ENCODE measurements at places on chromosomes 6 and 20. TPM values are rescaled to one million over a fixed set of nuclear protein-coding genes. Genes with fewer than 3 reads are reported as not detected.

The PHACTR3 gene
- total RNA-seq, result 2.7 TPM

The COL12A1 gene
- total RNA-seq, result 470 TPM

The WFDC13 gene
- total RNA-seq, result 0.37 TPM

The TFAP2D gene
- total RNA-seq, result not detected

The BMP2 gene
- total RNA-seq, result 9.1 TPM

The GHRH gene
- total RNA-seq, result not detected

The BEND6 gene
- 12.8 TPM for total RNA-seq

The C20orf96 gene
- total RNA-seq, result 5.0 TPM

The PNLDC1 gene
- total RNA-seq, result not detected

- no peak for DNase-seq
Measured at GRCh38 chr6:7035837-7036249, 71.9 kb upstream of the RREB1 start.

GRCh38 chr6:169839898-169840631 lies 88.6 kb downstream of the ERMARD start:
- no peak for DNase-seq

- DNase-seq, result no peak
Measured at GRCh38 chr6:37798436-37799262, 20.9 kb upstream of the ZFAND3 start.

GRCh38 chr20:13683833-13684232 lies 45.1 kb upstream of the TASP1 start:
- no peak for DNase-seq

DNA sequence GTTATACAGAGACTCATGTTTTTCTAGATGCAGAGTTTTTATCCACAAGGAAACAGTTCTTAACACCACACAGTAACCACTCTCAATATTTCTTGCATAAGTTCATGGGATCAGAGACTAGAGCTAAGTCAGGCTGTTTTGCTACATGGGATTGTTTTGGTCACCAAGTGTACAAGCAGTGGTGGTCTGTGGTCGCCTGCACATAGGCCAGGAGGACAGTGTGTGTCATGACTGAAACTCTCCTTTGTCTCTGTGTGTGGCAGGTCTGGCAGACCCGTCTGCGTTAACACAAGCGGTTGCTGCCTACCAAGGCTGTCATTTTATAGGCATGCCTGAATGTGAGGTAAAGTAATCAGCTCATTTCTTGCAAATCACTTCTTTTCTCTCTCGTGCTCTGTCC lies 18.9 kb downstream of the WRNIP1 start:
- DNase-seq, result no peak

- no peak for DNase-seq
Measured at GRCh38 chr6:164045082-164045481, 630.6 kb downstream of the QKI start.

- no peak for DNase-seq
Measured at GRCh38 chr6:133741375-133741861, 147.5 kb upstream of the TCF21 start.

DNA sequence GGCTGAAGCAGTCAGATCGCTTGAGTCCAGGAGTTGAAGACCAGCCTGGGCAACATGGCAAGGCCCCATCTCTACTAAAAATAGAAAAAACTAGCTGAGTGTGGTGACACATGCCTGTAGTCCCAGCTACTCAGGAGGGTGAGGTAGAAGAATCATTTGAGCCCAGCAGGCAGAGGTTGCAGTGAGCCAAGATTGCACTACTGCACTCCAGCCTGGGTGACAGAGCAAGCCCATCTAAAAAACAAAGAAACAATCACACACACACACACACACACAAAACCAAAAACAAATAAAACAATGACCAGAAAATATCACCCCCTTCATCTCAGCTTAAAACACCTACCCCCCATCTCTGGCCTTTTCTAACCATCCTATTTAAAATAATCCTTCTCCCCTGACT lies 68.0 kb downstream of the BTBD9 start:
- DNase-seq, result no peak

DNA sequence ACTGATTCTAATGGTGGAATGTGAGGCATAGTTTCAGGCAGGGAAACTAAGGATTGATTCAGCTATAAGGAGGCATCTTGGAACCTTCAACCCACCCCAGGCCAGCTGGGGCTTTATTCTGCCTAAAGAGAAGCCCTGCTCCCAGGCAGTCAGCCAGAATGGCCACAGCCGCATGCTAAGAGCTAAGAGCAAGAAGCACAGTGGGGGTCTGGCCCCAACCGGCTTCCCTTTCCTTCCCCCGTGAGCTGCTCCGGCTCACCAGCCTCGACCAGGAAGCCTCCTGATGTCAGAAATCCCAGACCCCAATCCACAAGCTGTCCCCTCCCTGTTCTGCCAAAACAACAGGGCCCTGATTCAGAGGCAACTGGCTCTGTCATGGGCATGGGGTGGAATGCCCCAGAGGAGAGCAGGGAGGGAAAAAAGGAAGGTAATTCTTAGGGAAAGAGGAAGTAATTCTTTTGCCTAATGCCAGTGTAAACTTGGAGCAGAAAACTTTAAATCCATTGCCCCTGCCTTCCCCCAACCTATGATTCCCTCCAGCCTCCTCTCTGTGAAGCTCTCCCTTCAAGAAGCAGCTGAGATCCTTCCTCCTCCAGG lies 6.9 kb downstream of the GRM4 start:
- no peak for DNase-seq

GRCh38 chr20:49888212-49889000 lies 26.9 kb downstream of the SPATA2 start:
- no peak for DNase-seq

- DNase-seq, result peak; percentile 26
Measured at GRCh38 chr6:34656378-34657036, 40.1 kb downstream of the ILRUN start.

GRCh38 chr6:106244521-106244920 lies 81.0 kb downstream of the ATG5 start:
- DNase-seq, result no peak

DNA sequence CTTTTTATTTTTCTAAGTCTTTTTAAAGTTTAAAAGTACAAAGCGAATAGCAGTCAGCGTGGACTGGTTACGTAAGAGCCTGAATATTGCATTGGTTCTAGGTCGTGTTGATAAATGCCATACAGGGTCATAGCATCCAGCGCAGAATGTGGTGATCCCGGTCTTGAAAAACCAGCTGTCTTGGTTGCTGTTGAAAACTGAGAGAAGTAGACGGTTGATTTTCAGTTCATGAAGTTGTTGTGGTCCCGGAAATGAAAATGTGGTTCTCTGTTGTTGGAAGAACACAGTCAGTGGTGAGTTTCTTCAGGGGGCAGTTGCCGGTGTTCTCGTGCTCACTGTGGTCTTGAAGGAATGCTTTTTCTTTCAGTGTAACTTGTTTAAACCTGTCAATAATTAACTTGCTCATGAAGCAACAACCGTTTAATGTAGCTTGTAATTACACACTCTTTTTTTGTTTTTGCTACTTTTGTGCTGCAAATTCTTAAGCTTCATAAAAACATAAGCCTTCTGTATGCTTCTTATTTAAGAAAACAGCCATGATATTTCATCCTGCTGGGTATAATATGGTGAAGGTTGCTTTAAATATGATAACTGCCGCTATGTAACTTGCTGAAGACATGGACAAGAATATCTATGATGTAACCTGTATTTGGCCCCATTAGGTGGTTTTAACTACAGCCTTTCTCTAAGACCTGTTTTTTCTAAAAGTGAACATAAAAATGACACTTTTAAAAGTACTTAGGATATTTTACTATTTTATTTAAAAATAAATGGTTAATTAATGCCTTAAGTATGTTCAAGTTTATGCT lies 64.8 kb upstream of the KIF25 start:
- peak; percentile 10 for DNase-seq

DNA sequence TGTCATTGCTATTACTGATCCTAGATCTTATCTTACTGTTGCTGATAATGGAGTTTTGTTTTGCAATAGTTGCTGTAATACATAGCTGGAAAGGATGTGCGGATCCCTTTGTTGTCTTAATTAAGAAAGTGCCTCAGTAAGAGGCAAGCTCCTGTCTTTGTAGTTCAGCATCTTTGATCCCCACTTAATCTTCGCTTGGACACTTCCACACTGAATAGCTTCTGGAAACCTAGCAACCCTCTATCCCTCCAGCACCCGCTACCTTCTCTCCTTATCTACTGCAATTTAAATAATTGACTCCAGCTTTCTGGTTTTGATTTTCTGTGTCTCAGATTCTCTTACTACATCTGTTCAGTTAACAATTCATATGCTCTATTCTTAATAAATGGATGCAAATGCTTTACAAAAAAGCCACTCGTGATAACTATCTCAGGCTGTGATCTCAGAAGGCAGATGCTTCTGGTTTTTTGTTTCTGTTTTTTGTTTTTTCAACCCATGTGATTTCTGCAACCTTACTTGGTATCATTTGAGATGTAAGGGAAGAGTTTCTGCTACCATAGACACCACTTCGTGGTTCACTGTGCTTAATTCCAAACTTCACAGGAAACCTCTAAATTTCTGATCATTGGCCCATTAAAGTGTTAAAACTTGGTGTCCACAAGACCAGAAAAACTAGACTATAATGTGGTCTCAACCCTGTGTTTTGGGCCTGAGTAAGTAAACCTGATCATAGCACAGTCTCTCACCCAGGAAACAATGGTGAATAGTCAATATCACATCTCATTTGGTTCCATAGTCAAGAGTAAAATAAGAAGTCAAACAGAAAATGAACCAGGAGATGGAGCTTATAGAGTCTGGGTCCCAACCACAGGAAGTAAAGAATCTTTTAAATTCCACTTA lies 352.1 kb upstream of the SOX4 start:
- DNase-seq, result no peak
